ENCODE measurements at places on chromosomes 5 and 9.

- no peak for DNase-seq
These were observed 104.1 kb downstream of the STRBP start for GRCh38 chr9:123164285-123164684.

- no peak for DNase-seq
These were observed 1.8 kb downstream of the GZMA start for GRCh38 chr5:55104036-55104772.

DNA sequence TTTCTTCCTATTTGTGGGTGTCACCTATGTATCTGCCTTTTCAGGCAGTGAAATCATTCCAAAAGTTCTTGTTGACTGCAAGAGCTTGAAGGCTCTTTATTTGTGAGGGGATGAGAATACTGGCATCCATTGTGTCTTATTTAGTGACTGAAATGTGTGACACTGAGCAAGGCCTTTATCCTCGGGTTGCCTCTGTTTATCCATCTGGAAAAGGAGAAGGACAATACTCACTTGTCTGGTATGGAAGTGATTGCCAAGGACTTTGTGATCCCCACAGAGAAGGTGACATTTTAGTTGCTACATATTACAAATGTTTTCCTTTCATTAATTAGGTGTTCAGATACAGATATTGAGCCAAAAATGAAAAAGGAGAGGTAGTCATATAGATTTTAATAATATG lies 80.2 kb downstream of the ARRDC3 start:
- no peak for DNase-seq

DNA sequence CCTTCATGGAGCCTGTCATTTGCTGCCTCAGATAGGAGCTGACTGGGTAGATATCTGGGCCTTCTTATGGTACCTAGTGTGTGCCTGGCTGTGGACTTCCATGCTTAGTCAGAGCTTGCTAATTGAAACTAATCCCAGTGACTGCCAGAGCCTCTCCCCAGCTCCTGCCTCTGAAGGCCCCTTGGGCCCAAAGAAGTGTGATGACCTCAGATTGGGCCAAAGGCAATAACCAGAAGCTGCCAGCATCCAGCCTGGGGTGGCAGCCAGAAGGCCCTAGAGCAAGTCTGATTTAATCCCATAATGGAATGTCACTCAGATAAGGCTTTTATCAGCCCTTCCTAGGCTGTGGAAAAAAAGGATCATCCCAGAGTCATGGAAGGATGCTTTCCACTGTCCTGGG lies 17.1 kb upstream of the CDC23 start:
- DNase-seq, result no peak

DNA sequence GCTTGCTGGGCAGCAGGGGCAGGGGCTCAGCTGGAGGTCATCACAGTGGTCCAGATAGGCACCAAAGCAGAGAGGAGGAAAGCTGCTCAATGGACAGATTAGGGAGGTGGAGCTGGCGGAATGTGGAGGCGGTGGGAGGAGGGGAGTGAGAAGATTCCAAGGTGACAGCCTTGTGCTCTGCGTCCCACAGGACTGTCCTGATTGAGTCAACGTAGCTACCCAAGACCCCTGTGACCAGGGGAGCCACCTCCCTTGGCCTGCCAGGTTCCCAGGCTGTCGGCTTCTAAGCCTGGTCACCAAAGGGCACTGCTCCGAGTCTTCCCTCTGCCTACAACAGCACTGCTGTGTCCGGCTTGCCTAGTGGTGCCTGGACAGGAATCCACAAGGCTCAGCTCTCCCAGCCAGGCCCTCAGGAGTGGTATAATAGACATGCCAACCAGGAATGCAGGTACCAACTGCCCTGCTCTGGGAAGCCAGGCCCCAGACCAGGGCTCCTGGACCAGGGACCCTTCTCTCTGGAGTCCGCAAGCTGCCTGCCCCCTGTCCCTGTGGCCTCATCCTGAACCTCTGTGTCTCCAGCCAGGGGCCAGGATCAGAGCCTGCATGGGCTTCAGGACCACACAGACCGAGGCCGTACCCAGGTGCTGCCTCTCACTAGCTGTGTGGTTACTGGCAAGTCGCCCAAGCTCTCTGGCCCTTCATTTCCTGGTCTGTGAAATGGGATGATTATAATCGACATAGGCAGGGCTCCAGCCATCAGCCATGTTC lies 67.9 kb downstream of the STK10 start:
- no peak for DNase-seq

DNA sequence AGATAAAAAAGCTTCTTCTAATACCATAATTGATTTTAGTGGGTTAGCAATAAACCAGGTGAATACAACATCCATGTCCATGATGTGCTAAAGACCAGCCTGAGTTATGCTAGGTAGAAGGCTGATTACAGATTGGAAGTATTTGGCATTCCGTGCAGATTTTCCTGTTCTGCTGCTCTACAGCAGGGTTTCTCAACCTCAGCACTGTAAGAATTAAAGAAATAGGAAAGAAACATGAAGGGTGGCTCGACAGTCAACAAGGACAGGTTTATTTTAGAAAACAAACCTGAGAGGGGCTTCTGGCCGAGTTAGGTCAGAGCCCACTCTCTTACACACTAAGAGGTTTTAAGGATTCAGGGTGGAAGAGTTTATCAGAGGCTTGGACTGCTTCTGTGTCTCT lies 42.3 kb downstream of the ZFAND5 start:
- no peak for DNase-seq

DNA sequence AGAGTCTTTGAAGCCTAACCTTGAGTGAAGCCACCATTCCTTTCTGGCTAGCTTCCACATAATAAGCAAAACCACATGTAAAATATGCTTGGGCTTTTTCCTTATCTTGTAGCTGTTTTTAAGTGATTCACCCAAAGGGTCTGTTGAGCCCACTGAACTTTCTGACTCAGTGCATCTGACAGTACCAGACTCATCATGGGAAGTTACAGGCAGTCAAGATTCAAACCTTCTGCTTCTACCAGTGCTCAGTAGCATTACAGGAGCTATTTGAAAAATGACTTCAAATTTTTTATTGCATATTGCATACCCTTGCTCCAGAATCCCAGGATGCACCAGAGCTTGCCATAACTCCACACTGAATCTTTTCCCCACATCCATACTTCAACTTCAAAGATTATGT lies 87.5 kb upstream of the PTPRD start:
- no peak for DNase-seq

- DNase-seq, result no peak
These were observed 47.2 kb upstream of the PITX1 start for GRCh38 chr5:135081240-135081639.

DNA sequence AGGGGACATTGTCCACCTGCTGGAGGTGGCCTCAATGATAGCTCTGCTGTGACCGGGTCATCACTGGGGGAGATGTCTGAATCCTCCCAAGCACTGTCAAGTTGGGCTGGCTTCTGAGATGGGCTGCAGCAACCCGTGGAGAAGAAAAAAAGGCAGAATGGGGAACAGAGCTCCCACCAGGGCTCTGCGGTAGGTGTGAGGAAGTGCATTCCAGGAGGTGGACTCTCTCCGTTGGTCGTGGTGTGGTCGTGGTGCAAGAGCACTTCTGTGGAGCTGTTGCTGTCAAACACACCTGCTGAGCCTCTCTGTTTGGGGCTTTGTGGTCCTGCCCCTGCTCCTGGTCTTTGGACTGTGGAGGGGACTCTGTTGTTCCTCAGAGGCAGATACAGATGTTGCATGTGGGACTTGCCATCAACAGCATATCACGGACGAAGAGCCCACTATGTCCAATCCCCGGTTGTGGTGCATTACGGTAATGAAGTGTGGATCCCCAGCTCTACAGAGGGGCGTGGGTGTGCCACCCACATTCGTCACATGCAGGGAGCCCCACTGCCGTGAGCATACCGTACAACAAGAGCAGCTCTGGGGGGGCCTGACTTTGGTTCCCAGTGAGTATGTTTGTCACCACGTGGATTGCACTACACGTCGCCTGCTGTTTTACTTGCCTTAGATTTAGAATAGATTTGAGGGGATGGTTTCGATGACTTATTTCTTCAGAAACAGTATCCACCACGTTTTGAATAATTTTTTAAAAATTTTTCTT lies 36.0 kb upstream of the PITX1 start:
- DNase-seq, result no peak

- DNase-seq, result no peak
These were observed 84.3 kb upstream of the PANK3 start for GRCh38 chr5:168663276-168664004.

DNA sequence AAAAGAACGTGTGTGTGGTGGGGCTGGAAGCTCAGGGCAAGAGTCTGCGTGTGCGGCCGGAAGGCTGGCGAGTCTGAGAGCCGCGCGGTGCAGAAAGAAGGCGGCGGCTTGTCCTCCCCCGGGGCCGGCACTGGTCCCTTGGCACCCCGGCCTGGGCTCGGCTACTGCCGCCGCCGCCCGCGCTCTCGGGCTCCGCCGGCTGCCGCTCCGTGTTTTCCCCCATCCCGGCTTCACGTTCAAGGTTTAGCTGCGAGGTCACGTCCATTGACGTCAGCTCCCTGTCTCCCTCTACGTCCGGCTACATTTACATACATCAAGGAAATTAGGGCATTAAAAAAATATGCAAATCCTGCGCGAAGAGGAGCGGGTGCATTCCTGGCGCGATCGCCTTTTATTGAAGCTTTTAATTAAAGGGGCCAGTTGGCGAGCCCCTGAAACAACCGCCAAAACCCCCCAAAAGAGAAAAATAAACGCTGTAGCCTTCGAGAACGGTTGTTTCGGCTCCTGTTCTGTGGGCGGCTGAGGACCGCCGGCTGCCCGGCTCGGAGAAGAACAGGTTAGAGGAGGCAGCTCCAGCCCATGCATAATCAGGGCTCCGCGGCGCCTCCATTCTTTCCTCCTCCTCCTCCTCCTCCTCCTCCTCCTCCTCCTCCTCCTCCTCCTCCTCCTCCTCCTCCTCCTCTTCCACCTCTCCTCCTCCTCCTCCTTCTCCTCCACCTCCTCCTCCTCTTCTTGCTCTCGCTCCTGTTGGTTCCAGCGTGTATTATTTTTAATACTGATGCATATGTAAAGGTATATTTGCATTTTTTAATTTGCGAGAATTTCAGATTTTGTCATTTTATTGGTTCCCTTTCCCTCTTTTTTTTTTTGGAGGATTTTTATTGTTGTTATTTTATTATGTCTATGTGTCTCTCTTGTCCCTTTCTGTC lies 207.0 kb downstream of the MEF2C start:
- DNase-seq, result no peak

DNA sequence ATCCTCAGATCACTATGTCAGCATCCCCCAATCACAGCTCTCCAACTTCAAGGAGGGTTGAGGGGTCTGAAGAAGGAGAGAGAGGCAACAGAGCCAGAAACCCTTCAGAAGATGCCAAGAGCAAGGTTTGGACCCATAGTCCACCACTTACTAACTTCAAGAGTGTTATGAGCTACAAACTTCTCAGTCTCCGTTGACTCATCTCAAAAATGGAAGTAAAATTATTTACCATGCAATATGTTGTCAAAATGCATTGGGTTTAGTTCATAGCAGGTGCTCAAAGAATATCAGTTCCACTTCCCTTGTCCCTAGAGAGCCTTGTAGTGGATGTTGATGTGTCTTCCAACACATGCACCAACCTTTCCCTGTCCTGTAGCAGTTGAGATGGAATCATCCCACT lies 116.0 kb downstream of the KCNIP1 start:
- DNase-seq, result no peak

- DNase-seq, result no peak
These were observed 41.0 kb upstream of the FBN2 start for GRCh38 chr5:128579093-128579492.

GRCh38 chr5:151019331-151019730 lies 1.1 kb upstream of the GPX3 start:
- DNase-seq, result no peak

- no peak for DNase-seq
These were observed 148.5 kb upstream of the MRPS30 start for GRCh38 chr5:44660251-44660650.

DNA sequence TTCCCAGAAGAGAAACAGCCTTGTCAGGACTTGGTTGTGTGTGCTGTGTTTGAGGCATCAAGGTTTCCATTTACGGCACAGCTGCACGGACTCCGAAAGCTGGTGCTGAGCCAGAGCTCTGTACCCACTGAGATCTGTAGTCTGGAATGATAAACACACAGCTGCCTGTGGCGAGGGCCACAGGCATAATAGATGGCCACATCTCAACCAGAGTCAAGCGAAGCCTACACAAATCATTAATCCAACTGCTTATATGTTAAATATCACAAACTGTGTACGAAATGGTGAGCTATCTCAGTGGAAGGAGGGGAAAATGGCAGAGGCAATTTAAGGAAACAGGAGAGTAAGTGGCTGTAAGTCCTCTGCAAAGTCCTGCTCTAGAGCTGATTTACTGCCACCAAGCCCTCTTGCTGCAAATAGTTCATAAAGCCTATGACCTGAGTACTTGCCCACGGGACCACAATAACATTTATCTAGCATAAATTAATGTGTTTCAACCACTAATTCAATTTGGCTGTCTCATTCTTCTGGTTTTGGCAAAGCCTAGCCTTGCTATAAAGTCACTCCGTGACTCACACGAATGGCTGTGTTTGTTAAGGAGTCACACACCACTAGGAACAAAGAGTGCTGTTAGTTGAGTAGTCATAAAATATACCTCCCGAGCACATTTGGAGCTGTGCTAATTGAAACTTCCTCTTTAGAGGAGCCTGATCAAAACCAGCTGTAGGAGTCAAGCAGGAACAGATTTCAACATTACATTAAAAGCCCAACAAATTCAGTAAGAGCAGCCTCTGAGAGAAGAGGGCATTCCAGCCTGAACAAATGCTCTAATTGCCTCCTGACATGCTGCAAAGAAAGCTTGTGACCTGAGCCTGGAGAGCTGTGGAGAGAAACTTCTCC lies 738.6 kb upstream of the ZNF608 start:
- DNase-seq, result no peak

DNA sequence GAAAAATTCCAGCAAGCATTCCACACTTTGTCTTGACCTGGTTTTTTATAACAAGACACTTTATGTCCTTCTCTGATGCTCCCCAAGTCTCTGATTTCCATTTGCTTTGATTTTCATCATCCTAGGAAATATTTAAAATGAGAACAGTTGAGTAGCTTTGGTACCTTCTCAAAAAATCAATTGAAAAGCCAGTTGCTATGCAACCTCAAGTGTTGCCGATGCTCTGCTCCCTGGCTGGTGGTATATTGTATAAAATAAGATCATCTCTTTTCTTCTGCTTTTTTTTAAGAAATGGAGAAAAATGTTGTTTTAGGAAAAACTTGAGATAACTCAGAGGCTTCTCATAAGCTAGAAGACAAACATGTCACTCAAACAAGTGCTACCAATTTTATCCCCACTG lies 109.7 kb downstream of the ZNF354C start:
- no peak for DNase-seq

DNA sequence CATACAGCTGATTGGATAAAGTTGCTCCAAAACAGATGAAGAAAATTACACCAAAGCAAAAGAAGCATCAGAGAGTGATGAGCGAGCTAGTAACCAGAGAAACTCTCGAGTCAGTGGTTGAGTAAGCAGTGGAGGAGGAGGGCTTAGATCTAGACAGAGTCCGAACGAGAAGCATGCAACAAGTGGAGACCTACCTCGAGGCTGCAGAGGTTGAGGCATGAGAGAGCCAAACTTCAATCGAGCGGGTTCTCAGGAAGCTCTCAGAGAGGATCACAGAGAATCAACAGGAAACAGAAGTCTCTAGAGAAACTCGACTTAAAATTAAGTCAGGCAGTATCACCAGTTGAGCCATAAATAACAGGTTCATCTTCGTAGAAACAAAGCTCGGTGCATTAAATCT lies 6.1 kb downstream of the RUSC2 start:
- DNase-seq, result no peak

- no peak for DNase-seq
These were observed 244.8 kb downstream of the GLIS3 start for GRCh38 chr9:4055032-4055431.
